ENCODE measurements at places on chromosomes 1 and 21.

- DNase-seq: no peak
Measured at GRCh38 chr1:113217447-113218208, 144.6 kb downstream of the LRIG2 start.

- DNase-seq: no peak
Measured at GRCh38 chr1:16387201-16388188, 20.5 kb downstream of the SZRD1 start.

- DNase-seq: no peak
Measured at GRCh38 chr1:231748760-231749415, 122.3 kb downstream of the DISC1 start.

DNA sequence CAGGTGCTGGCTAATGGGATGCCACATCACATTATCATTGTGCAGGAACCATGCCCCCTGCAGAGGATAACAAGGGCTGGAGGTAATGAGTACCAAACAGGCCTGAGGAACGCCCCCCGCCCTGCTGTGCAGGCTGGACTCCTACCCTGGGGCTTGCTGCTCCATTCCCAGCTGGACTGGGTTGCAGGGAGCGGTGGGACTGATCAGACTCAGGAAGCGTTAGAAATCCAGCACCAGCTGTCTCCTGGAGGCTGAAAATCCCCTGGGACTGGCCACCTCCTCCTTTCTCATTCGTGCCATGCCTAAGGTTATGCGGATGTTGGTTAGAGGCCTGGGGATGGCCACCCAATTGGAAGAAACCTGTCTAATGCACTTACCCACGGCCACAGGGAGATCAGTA is 36.9 kb upstream of the POU3F1 start:
- DNase-seq: no peak

- DNase-seq: no peak
Measured at GRCh38 chr1:67715819-67716218, 30.8 kb downstream of the GADD45A start.

DNA sequence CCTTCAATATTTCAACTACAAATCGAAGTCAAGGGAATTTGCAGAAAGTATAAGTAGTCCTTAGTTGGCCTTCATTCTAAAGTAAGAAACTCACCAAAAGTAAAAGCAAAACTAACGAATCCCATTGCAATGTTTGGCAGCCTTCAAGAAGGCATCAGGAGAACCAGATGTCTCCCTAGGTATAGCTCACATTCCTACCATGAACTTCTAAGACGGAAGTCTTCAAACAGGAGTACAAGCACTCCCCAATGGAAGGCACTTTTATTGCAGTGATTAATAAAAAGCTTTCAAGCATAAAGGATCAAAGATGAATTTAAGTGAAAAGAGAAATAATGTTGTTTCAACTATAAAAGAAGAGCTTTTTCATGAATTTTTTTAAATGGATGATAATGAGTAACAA is 236.0 kb upstream of the NR5A2 start:
- no peak for DNase-seq

- no peak for DNase-seq
Measured at GRCh38 chr1:40662864-40663263, 2.6 kb downstream of the RIMS3 start.

Measured in stimulated activated CD8-positive, alpha-beta memory T cell treated with anti-CD3 and anti-CD28 coated beads, Interleukin-7, amount 100 ng/mL, for 24 hours (primary cell).